NCI-H510A (cell line): ENCODE measurements at places on chromosomes 5 and 9.

DNA sequence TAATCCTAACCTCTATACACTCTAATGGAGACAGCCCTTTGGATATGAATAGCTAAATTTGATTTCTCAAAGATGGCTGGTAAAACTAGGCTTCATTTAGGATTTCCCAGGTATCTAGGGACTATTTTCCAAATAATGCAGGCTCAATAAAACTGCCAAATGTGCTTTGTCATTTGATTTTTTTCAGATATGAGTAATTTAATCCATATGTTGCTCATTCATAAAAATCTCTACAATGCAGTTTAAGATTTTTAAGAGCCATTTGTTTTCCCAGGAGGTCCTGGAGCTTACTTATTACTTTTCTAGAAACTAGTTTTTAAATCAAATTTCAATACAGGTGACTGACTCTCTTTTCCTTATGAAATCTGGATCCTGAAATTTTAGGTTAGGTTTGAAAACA is 349.3 kb upstream of the SLC24A2 start:
- DNase-seq = no peak

- no peak for DNase-seq
These were observed 11.3 kb downstream of the FRMD3 start for GRCh38 chr9:83526901-83527300.

DNA sequence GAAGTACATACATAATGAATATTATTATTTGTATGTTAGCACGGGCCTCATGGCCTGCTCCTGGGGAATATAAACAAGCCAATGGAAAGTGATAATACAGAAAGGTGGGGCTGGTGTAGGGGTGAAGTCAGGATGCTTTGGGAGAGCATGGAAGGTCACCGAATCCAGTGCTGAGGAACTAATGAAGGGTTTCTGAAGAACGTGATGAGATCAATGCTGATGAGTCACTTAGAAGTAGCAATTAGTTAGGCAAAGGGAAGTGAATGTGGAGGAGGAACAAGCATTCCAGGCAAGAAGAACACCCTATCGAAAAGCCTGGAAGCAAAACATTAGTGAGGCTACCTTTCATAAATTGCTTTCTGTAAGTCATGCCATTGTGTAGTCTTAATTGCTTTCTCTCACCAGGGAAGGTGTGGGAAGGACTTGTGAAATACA is 2.1 kb downstream of the ANXA1 start:
- no peak for DNase-seq

GRCh38 chr9:132351404-132352045 is 3.3 kb downstream of the SETX start:
- no peak for DNase-seq

GRCh38 chr5:30878746-30879145 is 314.7 kb upstream of the CDH6 start:
- no peak for DNase-seq

DNA sequence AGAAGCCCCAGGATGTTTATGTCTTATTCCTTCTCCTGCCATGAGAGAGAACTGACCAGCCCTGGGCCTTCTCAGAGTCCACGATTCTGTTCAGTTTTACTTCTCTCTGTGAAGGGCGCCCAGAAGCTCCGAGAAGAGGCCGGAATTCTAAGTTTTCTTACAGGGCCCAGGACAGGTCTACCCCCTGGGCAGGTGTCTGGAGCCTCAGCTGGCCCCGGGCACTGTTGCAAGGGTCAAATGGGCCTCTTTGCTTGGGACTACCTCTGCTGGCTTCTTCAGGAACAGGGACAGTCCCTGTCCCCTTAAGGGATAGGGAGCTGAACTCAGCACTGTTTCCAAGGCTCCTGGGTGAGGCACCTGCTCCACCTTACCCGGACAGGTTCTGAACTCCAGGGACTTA is 55.0 kb downstream of the RASGEF1C start:
- DNase-seq = no peak

GRCh38 chr5:150279330-150280020 is 10.1 kb downstream of the CAMK2A start:
- no peak for DNase-seq

DNA sequence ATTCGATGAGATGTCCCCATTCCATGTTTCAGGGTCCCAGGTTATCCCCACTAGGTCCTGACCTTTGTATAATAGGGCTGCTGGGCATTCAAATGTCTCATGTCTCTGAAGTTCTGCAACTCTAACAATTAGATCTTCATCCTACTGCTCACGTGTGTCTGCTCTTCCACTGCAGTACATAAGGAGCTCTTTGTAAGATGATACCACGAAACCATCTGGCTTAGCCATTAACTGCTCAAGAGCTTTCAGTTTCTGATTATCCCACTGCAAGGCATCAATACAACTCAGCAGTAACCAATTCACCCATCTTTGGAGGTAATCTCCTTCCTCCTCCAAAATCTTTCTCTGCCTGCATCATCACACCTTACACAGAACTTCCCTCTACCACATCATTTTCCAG is 49.9 kb upstream of the PPP2CA start:
- no peak for DNase-seq

DNA sequence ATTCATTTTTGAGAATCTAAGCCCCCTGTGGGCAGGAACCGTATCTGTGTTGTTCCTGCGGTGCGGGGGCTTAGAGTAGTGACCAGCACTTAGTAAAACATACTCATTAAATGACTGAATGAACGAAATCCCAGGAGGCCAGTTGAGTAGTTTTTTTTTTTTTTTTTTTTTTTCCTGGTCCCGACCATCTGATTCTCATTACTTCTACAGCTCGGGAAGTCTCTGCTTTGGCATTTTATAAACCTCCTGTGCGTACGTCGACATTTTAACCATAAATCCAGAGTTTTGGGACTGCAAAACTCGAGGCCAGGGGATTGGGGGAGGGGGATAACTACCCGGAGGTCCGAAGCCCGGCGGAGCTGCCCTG is 31.5 kb upstream of the SPRY4 start:
- no peak for DNase-seq

GRCh38 chr5:16531063-16531648 is 65.6 kb upstream of the ZNF622 start:
- DNase-seq = no peak

GRCh38 chr5:151493665-151494064 is 46.3 kb downstream of the SLC36A1 start:
- no peak for DNase-seq

- DNase-seq = no peak
These were observed 183.8 kb upstream of the PDE4D start for GRCh38 chr5:60077292-60077691.

GRCh38 chr9:112028242-112029221 is 131.9 kb downstream of the UGCG start:
- no peak for DNase-seq

GRCh38 chr5:35041261-35041660 is 6.5 kb downstream of the AGXT2 start:
- no peak for DNase-seq

DNA sequence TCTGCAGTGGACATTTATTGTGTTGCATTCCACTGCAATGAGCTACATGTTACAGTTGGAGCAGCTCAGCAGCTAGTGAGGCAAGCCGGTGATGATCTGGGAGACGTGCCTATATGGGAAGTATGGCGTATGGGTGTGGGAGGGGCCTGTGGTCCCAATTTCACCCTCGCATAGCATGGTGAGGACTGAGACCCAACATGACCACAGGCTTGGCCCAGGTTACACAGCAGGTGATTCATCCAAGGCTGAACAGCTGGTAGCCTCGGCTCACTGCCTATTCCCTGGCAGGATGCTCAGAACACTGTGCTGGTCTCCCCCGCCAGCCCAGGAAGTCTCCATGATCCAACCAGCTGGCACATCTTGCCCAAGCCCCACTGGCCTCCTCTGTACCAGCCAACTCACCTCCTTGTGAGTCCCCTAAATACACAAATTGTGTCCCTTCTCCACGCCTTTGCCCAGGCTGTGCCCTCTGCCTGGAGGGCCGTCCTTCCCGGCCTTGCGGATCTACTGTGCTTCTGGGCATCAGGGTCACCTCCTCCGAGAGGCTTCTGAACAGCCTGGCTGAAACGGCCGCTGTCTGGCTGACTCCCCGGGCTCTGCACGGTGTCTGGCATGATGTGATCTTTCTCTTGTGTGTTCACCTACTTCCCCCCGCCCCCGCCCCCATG is 81.4 kb downstream of the NSUN2 start:
- DNase-seq = no peak
